D341Med (cell line): ENCODE measurements at places on chromosomes 3 and 15.
A peak's percentile ranks its signal among the peaks of the same experiment; 100 is the strongest.

DNA sequence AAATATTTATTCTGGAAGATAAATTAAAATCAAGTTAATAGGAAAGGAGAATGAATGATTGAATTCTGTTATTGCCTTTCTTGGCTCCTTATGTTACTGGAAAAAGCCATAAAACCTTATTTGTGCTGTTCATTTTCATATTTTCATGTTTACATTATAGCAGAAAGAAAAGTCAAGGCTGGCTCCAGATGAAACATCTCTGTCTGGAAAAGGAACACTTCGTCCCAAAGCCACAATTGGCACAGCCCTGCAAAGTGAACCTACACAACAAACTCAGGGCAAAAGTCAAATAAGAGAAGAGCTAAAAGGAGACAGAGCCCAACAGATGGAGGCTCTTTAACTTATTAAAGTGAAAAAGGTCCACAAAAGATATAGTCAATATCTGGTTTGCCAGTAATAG lies 73.4 kb downstream of the GTPBP8 start:
- no peak for DNase-seq

DNA sequence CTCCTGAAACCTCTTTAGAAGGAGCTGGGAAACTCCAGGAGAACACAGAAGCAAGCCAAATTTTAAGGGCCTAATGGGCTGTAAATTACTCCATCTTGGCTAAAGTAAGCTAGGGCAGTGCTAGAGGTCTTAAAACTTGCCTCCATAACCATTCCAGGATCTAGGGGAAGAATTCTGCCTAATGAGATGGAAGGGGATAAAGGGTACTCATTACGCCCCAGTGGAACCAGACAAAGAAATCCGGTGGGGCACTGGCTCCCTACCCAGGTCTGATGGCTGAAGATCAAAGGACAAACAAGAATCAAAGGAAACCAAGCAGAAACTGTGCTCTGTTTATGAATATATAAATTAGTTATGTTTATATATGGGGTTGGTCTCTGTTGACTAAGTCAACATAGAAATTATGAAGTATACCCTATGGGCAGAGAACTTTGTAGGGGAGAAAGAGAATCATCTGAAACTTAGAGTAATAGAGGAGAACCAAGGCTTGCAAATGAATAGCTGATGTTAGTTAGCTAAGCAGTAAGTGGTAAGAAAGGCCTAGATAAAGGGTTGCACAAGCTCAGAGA lies 57.8 kb downstream of the NCEH1 start:
- DNase-seq: no peak

DNA sequence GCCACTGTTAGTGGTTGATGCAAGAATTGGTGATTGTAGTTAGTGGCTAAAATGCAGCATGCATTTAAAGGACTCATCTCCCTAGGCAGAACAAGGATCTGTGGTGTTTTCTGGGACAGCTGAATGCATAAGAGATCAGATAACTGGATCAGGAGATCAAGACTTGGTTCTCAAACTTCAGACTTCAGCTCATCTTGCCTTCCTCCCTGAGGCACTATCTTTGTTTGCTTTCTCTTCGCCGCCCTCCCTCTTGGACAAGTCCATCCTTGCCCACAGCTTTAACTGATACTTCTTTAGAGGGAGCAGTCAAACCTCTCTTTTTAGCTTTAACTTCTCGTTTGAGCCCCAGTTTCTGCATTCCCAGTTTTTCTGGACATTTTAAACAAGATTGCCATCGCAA lies 195.4 kb upstream of the TPRG1 start:
- DNase-seq: no peak

DNA sequence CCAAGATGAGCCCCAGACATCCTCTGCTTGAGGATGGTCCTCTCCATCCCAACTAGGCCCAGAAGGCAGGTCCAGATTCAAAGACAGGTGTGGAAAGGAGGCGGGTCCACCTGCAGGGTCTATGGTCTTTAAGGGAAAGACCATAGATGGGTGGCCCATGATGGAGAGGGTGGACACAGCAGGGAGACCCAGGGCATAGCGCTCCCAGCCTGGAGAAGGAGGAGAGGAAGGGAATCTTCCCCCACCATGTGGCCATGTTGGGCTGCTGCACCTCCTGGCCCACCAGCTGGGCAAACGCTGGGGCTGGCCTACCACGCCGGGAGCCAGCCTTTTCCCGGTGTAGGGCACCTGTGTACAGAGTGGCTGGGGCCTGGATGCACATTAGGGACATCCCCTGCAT lies 265.2 kb upstream of the TLE3 start:
- DNase-seq: peak; percentile 89

DNA sequence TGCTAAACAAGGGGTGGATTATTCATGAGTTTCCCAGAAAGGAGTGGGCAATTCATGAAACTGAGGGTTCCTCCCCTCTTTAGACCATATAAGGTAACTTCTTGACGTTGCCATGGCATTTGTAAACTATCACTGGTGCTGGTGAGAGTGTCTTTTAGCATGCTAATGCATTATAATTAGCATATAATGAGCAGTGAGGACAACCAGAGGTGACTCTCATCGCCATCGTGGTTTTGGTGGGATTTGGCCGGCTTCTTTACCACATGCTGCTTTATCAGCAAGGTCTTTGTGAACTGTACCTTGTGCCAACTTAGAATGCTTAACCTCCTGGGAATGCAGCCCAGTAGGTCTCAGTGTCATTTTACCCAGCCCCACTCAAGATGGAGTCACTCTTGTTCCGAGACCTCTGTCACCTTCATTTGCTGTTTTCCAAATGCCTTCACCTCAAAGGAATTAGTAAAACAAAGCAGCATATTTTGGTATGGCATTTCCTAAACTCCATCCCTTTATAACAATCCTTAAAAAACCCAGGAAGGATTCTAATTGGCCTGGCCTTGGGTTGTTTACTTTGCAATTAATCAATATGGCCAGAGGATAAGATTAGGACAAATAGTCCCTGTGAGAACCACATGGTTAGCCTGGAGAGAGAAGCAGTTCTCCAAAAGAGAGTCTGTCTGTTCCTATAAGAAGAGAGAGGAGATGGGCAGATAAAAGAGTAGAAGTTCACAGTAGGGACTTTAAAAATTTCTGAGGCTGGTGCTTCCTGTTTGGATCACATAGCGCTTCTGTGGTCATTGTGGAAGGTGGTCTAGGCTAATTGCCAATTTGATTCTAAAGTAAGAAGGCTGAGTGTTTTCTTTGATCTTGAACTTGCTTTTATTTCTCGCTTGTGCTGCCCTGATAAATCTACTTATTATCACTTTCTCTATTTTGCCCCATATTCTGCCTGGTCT lies 155.2 kb upstream of the EOMES start:
- no peak for DNase-seq

DNA sequence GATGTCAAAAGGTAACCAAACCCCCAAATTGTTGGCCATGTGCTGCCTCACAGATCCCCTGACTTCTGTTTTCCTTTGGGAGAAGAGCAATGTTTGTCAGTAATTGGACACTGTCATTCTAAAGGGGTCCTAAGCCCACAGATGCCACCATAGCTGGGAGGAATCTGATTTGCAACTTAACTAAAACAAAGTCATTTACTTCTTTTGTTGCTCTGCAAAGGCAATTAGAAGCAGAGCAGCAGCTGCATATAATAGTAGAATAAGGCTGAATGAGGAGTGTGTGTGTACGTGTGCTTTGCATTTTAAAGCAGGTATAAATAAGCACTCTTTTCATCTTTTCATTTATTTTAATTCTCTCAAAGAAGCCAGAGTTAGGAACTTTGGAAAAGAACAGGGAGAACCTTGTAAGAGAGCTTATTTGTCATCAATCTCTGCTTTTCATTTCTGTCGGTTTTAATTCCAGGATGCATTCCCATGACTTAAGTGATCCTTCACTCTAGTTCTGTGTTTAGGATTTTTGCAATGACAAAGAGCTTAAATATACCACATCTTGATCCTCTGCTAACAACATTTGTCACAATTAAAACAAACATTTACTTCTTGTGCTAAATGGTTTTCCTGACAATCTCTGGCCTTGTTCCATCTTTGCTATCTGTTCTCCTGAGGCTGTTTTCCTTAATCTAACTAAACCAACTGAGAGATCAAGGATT lies 530.2 kb upstream of the CBLB start:
- no peak for DNase-seq

GRCh38 chr3:184551614-184552256 lies 9.8 kb upstream of the EPHB3 start:
- no peak for DNase-seq

DNA sequence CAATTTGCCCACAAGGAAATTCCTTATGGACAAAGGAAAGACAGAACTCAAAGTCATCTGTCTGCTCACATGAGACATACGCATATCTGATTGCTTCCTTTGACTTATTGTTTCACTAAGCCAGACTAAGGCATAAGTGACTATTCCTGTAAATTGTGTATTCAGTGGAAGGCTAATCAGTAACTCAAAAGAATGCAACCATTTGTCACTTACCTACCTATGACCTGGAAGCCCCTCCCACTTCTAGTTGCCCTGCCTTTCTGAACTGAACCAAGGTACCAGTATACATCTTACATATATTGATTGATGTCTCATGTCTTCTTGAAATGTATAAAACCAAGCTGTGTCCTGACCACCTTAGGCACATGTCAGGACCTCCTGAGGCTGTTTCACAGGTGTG lies 53.5 kb upstream of the PROK2 start:
- no peak for DNase-seq

DNA sequence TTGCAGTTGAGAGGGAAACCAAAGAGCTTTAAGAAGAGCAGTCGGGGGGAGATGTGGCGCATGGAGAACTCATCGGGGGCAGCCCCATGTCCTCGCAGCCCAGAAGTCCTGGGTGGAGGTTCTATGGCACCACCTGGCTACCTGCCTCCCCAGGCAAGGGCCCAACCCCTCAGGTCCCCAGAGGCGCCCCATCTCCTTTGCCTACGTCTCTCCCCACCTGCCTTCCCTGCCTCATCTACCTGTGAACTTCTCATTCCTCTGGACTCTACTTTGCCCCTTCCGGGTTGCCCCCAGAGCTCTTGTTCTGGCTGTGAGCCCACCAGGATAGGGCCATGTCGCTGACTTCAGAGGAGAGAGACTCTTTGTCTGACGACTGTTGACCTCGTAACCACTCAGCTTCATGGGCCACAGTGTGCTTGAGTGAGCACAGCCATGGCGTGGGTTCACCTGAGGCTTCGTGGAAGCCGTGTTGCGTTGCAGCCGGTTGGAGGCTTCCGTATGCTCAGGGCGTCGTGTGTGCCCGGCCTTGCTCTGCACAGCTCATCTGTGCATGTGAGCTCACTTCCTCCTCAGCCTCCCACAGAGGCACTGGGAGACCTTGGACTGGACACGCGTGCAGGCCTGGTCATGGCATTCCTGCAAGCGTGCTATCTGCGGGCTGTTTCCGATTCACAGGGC lies 13.4 kb downstream of the APBA2 start:
- DNase-seq: no peak

GRCh38 chr3:172120912-172121311 lies 81.5 kb downstream of the FNDC3B start:
- DNase-seq: no peak

- no peak for DNase-seq
Measured at GRCh38 chr3:12966847-12967605, 106.2 kb downstream of the IQSEC1 start.

DNA sequence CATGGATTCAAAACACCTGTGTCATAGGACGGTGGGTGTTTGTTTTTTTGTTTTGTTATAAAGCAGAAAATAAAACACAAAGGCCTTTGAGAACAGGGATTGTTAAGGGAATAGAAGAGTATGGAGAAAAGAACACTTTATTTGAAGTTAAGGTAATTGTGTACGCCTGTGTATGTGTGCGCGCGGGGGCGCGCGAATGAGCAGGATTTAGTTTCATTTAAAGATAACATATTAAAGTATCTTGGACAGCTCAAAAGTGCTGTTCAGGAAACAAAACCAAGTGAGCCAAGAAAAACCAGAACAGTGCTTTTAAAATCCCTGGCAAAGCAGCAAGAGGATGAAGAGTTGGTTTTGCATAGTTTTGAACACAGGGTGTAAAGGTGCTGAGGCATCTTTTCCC lies 1.9 kb downstream of the CPNE4 start:
- DNase-seq: no peak

DNA sequence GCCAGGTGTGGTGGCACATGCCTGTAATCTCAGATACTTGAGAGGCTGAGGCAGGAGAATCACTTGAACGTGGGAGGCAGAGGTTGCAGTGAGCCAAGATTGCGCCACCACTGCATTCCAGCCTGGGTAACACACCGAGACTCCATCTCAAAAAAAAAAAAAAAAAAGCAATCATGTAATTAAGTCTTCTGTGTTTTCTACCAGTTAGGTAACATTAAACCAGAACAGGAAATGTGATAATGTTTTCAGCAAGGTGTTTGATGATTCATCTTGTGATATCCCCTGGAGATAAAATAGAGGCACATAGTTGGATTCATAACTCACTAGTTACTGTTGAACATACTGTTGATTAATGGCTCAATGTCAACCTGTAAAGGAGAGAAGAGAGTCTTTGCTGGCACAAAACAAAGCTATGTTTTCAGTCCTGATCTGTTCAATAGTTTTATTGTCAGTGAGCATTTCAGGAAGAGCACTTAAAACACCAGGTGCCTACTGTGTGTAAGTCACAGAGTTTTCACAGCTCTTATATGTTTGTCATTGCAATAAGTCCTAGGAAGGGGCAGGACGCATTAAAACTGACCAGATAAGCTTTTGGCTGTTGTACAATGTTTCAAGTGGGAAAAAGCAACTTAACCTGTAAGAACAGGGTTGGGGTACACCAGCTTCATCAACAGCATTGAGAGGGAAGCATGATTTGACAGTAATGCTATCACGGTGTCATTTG lies 19.5 kb downstream of the DNAJB11 start:
- no peak for DNase-seq

DNA sequence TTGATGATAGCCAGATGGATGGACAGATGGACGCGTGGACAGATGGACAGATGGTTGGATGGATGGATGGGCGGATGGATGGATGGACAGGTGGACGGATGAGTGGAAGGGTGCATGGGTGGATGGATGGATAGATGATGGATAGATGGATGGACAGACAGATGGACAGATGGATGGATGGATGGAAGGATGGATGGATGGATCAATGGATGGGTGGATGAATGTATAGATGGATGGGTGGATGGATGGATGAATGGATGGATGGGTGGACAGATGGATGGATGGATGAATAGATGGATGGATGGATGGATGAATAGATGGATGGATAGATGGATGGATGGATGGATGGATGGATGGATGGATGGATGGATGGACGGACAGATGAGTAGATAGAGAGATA lies 40.9 kb downstream of the GABRB3 start:
- DNase-seq: no peak

DNA sequence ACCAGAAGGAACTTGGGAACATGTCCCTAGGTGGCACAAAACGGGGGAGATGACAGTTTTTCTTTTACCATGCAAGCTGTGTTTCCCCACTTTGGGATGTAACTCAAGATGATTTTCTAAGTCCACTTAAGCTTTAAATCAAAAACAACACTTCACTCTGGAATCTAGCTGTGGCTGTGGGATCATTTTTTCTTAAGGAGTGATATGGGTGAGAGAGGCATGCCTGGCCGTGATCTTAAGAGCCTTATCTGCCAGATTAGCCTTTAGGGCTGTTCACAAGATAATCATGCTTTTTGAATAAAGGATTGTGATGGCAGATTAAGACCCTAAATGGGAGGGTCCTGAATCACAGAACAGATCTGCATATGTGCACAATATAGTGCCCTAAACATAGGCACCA lies 384.8 kb upstream of the SEMA6D start:
- DNase-seq: peak; percentile 67
